Activated gamma-delta T cell treated with Interleukin-2 at 50 U/mL for 16 hours (primary cell): ENCODE measurements at places on chromosomes 11 and 22.

DNA sequence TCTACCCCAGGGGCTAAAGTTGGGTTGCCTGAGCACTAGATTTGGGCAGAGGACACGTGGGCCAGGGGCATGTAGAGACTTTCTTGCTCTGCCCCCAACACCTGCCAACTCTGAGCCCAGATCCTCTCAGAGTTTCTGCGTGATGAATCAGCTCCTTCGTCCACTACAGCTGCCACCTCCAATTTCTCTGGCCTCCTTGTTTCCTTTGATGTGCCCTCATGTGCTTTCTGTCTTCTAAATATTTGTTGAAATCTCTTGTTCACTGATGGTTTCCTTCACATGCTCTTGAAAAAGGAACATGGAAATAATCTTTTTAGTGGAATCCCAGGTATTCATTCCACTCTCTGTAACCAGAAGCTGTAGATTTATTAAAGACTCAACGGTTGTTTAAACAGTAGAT is 8.0 kb downstream of the IZUMO1R start:
- DNase-seq = no peak

DNA sequence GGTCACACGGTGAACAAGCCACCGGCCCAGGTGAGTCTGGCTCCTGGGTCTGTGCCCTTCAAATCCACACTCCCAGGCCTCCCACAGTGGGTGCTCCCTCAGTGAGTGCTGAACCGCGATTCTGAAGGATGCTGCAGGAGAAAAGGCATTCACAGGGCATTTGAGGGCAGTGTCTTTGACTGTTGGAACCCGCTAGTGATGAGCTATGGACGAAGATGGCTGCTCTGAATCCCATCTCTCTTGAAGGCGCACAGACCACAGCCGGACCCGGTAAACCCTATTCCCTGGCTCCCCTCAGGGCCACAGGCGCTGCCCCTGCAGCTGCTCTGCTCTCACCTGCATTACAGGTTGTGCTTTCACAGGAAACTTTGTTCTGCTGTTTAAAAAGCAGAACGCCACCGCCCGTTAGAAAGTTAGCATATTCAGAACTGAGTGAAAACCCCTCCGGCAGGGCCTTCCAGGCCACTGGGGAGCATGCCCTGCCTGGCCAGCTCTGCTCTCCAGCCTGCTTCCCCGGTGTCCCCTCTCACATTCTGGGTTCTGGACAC is 3.2 kb downstream of the LRRC32 start:
- no peak for DNase-seq

GRCh38 chr11:11533751-11534150 is 88.1 kb downstream of the GALNT18 start:
- no peak for DNase-seq

DNA sequence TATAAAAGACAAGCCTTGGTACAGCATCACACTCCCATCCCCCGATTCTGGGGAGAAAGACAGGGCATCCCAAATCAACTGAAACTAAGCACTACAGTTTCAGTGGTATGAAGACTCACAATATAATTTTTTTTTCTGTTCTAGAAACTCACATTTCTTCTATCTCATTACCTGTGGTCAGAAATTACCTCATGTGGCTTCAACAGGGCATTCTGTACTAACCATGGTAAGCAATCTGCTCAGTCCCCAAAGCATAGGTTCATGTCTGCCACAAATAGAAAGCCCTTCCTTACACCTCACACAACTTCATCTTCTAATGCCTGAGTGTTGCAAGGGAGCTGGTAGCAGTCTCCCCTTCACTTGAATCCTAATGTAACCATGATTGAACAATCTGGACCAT is 147.4 kb upstream of the POU2AF2 start:
- DNase-seq = no peak

DNA sequence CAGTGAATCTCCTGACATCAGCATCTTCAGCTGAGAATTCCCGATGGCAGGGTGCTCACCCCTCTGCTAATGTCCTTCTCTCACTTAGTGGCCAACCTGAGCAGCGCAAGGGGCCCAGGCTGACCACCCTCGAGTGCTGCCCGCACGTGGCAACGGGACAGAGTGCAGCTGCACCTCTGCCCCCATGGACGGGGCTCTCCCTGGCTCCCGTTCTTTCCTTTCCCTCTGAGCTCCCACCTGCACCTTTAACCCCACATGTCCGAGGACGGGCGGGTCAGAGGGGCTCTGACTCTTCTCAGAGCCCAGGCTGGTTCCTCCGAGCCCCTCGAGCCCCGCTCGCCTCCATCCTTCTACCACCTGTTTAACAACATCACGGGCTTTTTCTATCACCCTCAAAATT is 19.8 kb downstream of the MOB2 start:
- no peak for DNase-seq

- DNase-seq = no peak
Measured at GRCh38 chr11:97722065-97722464, 1298.7 kb upstream of the CNTN5 start.

- no peak for DNase-seq
Measured at GRCh38 chr22:48091656-48092223, 1329.3 kb downstream of the TBC1D22A start.

DNA sequence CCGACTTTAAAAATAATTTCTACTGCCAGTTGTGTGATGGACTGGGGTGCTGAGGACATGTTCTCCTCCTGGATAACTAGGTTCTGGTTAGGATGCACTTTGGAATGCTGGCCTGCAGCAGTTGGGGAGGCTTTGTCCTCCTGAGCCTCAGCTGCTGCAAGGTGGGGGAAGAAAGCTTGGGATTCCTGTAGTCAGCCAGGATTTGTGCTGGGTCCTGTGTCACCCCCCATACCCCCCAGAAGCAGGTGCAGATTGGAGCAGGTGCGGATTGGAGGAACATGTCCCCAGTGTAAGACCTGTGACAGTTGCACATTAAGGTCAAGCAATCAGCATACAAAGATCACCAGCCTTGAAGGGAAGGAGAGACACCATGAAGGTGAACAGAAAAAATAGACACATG is 51.1 kb downstream of the MED15 start:
- no peak for DNase-seq

- DNase-seq = no peak
Measured at GRCh38 chr22:38078046-38078840, 5.7 kb downstream of the SLC16A8 start.

GRCh38 chr22:33958741-33959140 is 38.5 kb upstream of the LARGE1 start:
- DNase-seq = no peak

GRCh38 chr22:47042116-47042825 is 279.8 kb downstream of the TBC1D22A start:
- DNase-seq = no peak
